ENCODE measurements at places on chromosomes 6 and 20.

DNA sequence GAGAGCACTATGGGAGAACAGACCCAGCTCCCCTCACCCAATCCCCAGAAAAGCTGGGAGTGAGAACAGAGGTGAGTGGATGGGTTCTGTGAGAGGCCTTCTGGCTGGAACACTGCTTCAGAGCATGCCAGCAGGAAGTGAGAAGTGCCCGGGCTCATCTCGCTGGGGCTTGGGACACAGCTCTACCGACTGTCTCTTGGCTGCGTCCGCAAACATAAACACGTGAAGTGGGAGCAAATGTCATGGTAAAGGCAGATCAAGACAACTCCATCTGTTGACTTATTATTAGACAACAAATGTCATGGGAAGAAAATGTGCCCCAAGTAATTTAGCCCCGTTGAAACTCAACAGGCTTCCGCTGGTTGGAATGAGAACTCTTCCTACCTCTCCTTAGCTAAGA, 25.9 kb downstream of the GNAS-AS1 start:
- no peak for DNase-seq

DNA sequence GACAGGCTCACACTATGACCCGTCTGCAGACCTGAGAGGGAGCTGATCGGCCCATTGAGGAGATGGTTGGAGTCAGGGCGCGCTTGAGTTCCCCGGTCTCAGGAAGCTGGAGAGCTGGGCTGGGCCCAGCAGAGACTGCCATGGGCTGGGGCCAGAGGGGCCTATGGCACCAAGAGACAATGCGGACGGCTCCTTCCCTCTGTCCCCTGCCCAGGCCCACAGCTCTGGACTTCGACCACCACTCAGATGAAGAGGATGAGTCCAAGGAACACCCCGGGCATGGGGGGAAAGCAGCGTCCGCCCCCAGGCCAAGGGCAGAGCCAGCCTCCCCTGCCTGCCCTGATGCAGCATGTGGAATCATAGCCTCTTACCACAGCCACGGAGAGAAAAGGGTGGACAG, 40.2 kb upstream of the PHACTR3 start:
- DNase-seq = no peak

GRCh38 chr6:37659561-37659960, 38.1 kb downstream of the MDGA1 start:
- DNase-seq = no peak

GRCh38 chr20:47167846-47168245, 188.7 kb downstream of the ZMYND8 start:
- no peak for DNase-seq

DNA sequence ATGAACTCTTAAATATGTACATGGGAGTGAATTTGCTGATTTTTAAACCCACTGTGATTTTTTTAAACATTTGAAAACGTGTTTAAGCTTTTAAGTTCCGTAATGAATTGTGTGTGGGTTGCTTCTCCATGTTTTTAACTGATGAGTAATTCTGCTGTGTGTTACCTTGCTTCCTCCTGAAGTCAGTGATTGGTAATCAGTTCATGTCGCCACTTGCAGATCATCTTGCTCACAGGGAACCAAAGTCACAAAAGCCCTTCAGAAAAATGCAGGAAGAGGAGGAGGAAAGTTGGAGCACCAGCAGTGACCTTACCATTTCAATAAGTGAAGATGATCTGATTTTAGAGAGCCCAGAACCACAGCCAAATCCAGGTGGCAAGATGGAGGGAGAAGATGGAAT, 36.7 kb downstream of the KIZ start:
- DNase-seq = no peak

DNA sequence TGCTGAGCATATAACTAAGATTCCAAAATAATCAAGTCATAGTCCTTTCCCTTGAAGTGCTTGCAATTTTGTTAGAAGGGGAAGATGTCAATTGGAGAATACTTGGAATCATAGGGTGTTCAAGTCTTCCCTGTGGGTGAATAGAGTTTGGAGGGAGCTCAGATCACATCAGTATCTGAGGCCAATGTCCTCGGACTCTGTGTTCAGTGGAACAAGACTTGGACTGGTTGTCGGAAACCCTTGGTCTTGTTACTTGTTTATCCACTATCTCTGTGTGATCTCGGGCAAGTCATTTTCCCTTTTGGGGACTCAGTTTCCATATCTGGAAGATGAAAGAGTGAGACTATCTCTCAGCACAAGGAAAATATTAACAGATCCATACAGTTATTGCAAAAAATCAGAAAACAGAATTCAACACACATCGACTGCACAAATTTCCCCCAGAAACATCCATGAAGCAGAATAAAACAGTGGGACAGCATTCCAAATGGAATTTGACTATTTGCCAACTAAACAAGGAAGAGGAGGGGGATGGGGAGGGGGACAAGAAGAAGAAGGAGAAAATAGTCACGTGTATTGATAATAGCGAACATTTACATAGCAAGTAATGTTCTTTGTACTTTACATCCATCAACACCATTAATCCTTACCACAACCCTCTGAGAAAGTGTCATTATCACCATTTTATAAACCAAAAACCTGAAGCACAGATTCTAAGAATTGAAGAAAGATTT, 3.9 kb upstream of the EDEM2 start:
- DNase-seq = no peak

- no peak for DNase-seq
Measured at GRCh38 chr20:9147547-9148024, 78.7 kb downstream of the PLCB4 start.

GRCh38 chr6:39948199-39948791, 14.0 kb upstream of the MOCS1 start:
- DNase-seq = no peak

- no peak for DNase-seq
Measured at GRCh38 chr6:134814076-134814695, 135.7 kb downstream of the ALDH8A1 start.

Data from activated T-helper 1 cell treated with anti-CD3 and anti-CD28 coated beads, Interleukin-12 subunit alpha, Interleukin-12 subunit beta, Interleukin-2, Interleukin-4 antibody, amounts not matched to agents 30 ng/mL and 10 ng/mL and 1 ng/mL, durations not matched to agents 14 hours and 24 hours and 36 hours (primary cell).